ENCODE measurements at places on chromosomes 4 and X.

GRCh38 chrX:25383196-25383595 is 367.4 kb upstream of the ARX start:
- DNase-seq: no peak

DNA sequence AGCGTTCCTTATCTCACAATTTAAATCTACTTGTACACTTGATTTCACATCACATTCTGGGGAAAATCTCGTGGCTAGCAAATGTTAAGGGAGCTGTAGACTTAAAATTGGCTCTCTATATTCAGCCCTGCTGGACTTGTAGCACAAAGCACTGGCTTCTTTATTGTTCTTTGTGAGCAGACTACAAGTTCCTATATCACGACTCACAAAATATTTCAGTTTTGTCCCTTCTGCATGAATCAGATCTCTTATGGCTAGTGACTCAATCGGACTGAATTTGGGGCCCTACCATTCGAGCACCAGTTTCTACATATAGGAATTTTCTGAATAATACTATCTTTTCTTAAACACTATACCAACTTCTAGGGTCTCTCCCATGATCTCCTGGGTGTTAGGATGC is 390.1 kb downstream of the ADAM29 start:
- DNase-seq: no peak

- DNase-seq: no peak
These were observed 47.6 kb upstream of the DRP2 start for GRCh38 chrX:101171883-101172400.

- DNase-seq: no peak
These were observed 2.7 kb downstream of the CPLX1 start for GRCh38 chr4:823176-823760.

GRCh38 chr4:83605210-83605609 is 69.3 kb downstream of the GPAT3 start:
- DNase-seq: no peak

- no peak for DNase-seq
These were observed 531.8 kb downstream of the IL15 start for GRCh38 chr4:142168181-142168580.

GRCh38 chr4:1451752-1452122 is 45.5 kb upstream of the NKX1-1 start:
- DNase-seq: no peak

Data from stimulated activated CD8-positive, alpha-beta memory T cell treated with anti-CD3 and anti-CD28 coated beads, Interleukin-15, amount 100 ng/mL, for 48 hours (primary cell).